Right ventricle myocardium superior (tissue), 1 donor: ENCODE measurements at places on chromosomes 3 and 15. TPM values are rescaled to one million over a fixed set of nuclear protein-coding genes. Genes with fewer than 3 reads are reported as not detected.

DNA sequence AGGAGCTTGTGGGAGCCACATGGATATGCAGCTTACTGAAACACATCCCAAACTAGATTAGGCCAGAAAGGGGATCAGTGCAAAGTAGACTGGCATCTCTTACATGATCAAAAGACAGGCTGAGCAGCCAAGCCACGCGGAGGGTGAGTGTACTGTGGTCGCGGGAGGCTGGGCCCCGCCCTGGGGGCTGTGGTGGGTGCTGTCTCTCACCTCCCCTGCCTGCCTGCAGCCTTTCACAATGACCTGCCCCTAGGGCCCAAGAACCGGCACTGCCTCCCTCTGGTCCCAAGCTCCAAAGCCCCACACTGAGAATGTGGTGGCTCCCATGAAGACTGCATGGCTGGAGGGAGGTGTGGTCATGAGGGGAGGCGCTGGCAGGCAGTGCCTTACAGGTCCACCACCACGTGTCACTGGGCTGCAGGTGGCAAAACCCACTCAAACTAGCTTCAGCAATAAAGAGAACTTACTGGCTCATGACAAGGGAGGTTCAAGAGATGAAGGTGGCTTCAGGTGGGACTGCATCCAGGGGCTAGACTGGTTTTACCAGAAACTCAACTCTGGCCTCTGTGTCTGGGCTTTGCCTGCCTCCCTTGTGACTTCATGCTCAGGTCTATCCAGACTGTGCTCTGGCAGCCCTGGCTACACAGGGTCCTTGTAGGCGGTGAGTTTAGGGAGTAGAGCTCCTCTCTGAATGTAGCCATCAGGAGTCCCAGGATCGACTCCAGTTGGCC, 27.4 kb upstream of the PLXND1 start:
- DNase-seq = no peak

- DNase-seq = peak; percentile 81
These were observed at the start of gene FSTL1 for GRCh38 chr3:120450600-120451271. Gene FSTL1, minus strand, starts transcription at chr3:120450992. Its CDS starts 246 bp downstream, at chr3:120450746.

DNA sequence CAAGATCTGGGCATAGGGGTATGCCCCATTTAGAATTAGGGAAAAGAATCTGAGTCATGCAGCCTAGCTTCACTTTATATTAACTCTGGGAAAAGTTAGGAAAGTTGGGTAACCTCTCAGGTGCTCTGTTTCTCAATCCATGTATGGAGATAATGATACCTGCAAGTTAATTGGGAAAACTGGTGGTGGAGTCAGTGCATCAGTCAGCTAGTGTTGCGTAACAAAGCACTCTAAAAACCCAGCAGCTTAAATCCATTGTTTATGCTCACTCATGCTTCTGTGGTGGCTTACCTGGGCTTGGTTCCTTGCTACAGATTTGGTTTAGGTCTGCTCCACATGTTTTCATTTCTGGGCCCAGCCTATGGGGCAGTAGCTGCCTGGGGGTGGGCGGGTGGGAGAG, 91.0 kb downstream of the SMAD3 start:
- DNase-seq = no peak

- no peak for DNase-seq
These were observed 1.4 kb downstream of the FGD5 start for GRCh38 chr3:14820156-14820555.

GRCh38 chr15:64907991-64908390, 3.7 kb upstream of the ANKDD1A start:
- no peak for DNase-seq

GRCh38 chr3:30344288-30344687, 262.1 kb upstream of the TGFBR2 start:
- DNase-seq = no peak

- no peak for DNase-seq
These were observed 23.9 kb downstream of the PLA2G4D start for GRCh38 chr15:42070279-42070975.

- no peak for DNase-seq
These were observed 593.3 kb downstream of the FOXP1 start for GRCh38 chr3:70990185-70990584.

DNA sequence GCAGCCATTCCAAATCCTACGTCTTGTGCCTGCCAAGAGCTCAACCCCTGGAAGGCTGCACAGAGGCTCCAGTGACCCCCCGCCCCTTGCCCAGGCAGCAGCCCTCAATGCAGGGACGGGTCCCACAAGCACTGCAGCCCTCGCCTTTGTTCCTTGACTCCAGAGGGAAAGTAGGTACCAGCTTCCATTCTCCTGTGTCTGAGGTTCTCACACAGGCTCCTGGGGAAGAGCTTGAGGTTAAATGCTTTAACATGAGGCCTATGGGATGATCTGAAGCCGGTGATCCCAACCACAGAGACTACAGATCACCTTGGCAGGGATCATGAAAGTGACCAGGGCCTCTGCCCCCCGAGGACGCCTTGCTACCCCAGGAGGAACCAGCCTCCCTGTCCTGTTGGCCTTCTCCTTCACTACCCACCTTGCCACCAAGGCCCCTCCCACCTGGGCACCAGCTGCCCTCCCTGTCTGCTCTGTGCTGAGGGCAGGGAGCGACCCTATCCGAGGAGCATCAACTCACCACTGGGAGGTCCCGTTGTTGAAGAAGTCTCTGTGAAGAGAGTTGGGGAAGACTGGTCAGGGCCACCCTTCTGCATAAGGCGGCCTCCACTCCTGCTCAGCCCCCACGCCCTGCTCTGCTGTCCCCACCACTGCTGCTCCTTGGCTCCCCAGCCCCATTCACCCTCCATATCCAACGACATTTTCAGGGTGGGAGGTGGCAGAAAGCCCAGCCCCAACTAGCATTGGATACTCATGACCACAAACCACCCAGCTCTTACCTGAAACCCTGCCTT, 95.3 kb downstream of the SEC22A start:
- DNase-seq = no peak

GRCh38 chr3:119403201-119403600, 60.2 kb downstream of the TMEM39A start:
- no peak for DNase-seq

GRCh38 chr3:113070072-113070640, 79.4 kb downstream of the GTPBP8 start:
- DNase-seq = no peak

- DNase-seq = no peak
These were observed 1.4 kb downstream of the ARL14 start for GRCh38 chr3:160678292-160678842.

DNA sequence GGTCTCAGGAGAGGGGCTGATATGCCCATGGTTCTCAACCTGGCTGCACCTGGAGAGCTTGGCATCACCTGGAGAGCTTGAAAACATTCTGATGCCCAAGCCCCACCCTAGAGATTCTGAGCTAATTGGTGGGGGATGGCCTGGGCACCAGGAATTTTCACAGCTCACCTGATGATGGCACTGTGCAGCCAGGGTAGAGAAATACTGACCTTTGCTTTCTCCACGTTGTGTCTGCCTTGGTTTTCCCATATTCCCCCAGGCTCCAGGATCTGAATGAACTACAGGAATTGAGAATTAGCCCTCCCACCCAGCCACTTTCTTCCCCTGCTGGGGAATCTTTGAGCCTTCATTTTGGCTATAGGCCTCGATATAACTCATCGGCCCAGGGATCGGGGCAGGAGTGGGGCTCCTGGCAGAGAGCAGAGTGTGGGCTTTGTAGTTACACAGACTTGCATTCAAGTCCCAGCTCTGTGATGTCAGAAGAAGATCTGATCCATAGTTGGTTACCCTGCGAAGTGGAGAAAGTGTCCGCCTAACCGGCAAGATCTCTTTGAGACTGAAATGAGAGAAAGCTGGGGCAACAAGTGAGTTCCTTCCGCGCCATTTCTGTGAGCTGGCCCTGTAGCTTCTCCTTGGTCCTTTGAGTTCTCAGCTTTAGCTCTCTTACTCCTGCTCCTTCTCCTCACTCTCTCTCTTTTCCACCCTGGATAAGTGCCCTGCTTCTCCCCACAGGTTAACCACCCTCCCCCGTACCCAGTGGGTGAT, 33.1 kb upstream of the UBE2Q2 start:
- DNase-seq = no peak

GRCh38 chr3:116005404-116005803, 382.1 kb downstream of the GAP43 start:
- peak; percentile 46 for DNase-seq

DNA sequence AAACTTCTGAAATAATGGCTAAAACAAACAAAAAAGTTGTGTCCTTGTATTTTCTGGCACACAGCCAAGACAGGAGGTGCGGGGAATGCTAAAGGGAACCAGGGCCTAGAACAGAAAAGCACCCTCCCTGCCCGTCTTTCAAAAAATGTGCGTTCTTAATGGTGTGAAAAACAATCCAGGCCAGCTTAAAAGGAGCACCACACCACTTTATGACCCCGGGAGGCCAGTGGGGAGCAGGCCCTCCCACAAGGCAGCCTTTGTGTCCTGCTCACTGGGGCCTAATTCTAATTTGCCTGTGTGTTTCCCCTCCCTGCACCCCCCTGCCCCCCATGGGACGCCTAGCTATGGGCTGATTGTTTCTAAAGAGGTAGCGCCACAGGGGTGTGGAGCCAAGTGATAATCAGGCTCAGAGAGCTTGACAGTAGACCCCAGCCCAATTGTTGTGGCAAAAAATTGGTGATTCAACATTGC, 181.4 kb downstream of the GREM1 start:
- DNase-seq = no peak

GRCh38 chr3:147760941-147761340, 351.8 kb downstream of the ZIC1 start:
- no peak for DNase-seq

DNA sequence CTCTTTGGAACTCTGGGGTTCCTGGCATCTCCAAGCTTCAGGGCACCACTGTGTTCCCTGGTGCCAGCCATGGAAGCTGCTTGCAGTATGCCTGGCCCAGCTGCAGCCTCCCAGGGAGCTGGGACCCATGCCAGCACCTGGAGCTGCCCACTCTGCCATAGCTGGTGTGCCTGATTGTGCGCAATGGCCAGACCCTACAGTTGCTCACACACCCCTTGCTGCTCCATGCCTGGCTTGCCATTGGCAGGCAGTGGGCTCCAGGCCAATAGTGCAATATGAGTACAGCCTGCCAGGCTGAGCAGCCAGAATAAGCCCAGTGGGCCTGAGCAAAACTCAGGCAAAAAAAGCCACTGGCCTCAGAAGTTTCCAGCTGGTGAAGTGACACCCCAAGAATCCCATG, 43.8 kb upstream of the LRRFIP2 start:
- peak; percentile 59 for DNase-seq

- no peak for DNase-seq
These were observed 22.7 kb upstream of the PYDC2 start for GRCh38 chr3:191438150-191438814.

DNA sequence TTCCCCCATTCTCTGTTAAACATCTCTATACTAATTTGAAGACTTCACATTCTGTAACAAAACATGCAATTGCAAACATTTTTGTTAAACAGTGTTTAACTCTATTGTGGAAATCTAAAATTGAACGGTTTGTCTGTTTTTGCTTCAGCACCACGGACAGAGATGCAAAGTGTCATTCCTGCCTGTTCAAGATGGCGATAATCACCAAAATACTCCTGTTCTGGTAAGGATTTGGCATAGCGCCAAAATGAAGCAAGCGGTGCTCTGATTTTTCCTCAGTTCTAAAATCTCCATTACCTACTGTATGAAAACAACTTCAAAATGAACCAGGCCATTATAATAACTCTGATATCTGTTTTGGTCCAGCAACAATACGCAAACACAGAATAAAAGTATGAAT, 129.7 kb upstream of the TUSC7 start:
- no peak for DNase-seq

DNA sequence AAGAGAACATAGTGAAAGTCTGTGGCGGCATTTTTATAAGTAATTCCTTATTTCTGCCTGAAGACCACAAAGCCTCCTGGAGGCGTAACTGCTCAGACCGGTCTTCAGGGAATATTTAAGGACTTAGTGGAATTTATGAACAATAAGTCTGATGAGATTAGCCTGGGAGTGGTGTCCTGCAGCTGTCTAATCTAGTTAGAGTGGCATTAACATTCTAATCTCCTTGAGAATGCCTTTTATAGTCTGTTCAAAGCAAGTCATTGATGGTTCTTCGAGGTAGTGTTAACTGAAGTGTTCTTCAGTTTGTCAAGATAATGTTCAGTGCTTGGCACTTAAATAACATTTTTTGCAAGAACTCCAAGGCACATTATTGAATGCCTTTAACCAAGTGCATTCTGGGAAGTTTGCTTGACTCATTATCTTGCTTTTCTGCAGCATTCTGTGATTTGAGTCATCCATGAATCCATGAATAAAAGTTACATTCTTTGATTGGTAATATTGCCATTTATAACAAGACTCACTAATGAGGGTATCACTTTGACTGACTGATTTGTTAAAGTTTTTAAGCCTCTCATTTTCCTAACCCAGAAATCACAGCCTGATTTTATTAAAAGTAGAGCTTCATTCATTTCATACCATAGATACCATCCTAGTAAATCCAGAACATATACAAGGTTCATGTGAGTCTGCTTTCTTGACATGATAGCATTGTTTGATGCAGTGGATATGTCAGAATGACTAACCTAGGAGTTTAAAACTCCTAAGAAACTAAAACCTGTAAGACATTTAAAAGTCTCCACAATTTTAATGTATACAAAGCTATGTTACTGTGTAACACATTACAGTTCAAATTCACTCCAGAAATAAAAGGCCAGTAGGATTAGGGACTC, 12.5 kb downstream of the RBM5 start:
- no peak for DNase-seq

DNA sequence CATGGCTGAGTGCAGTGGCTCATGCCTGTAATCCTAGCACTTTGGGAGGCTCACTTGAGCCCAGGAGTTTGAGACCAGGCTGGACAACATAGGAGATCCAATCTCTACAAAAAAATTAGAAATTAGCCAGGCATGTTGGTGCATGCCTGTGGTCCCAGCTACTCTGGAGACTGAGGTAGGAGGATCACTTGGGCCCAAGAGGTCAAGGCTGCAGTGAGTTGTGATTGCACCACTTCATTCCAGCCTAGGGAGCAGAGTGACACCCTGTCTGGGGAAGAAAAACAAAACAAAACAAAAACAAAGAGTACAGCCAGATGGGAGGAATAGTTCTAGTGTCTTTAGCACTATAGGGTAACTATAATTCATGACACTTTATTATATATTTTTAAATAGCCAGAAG, 26.2 kb upstream of the COMMD4 start:
- DNase-seq = no peak

DNA sequence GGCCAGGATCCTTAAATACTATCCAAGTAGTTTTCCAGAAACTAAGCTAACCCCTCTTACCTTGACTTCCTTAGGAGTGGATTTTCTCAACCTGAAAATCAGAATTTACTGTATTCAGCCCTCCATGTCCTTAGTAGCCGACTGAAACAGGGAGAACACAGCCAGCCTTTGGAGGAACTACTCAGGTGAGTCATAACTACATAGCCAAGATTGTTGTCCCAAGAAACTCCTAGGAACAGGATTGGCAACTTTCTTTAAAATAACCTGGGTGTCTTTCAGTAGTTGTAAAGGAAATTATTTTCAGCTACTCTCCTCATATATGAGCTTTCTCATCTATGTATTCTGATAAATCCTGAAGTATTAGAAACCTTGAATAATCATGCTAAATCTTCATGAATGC, 22.3 kb downstream of the FANCD2OS start:
- DNase-seq = no peak

- no peak for DNase-seq
These were observed 395.2 kb downstream of the MECOM start for GRCh38 chr3:169268286-169268776.

Gene PLSCR2
- not detected for total RNA-seq

Gene CLN6
- total RNA-seq = 6.9 TPM

Gene SCG3
- total RNA-seq = not detected

Gene TMEM266
- total RNA-seq = 0.13 TPM

Gene PCOLCE2
- total RNA-seq = 52.7 TPM

Gene THPO
- 0.11 TPM for total RNA-seq

Gene MME
- 3.2 TPM for total RNA-seq
